ENCODE measurements at places on chromosomes 12 and 14. TPM values are rescaled to one million over a fixed set of nuclear protein-coding genes. Genes with fewer than 3 reads are reported as not detected.

GRCh38 chr12:78120866-78121560 lies 290.3 kb downstream of the NAV3 start:
- DNase-seq, result no peak

GRCh38 chr12:2035431-2036055 lies 17.2 kb upstream of the CACNA1C start:
- no peak for DNase-seq

The CCDC88C gene
- total RNA-seq, result 14.3 TPM

DNA sequence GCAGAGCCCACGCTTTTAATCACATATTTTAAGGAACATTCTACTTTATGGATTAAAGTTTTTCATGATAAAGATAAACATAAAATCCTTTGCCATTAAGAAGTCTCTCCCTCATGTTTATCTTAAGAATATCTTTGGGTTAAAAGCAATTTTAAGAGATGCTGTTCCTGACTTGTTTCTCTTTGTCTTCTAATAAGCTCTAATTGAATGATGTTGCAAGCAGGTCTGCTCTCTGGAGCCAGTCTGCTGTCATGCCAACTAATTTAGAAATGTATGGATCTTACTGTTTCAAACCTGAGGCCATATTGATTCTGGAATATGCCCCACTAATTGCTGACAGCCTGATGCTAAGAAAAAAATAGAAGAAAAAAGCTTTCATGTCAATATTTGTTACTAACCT lies 173.6 kb downstream of the TTC8 start:
- DNase-seq, result no peak

- peak; percentile 29 for DNase-seq
Observed at GRCh38 chr14:69685716-69686115, 74.3 kb downstream of the SUSD6 start.

GRCh38 chr14:66074537-66074936 lies 411.6 kb upstream of the CCDC196 start:
- DNase-seq, result no peak

DNA sequence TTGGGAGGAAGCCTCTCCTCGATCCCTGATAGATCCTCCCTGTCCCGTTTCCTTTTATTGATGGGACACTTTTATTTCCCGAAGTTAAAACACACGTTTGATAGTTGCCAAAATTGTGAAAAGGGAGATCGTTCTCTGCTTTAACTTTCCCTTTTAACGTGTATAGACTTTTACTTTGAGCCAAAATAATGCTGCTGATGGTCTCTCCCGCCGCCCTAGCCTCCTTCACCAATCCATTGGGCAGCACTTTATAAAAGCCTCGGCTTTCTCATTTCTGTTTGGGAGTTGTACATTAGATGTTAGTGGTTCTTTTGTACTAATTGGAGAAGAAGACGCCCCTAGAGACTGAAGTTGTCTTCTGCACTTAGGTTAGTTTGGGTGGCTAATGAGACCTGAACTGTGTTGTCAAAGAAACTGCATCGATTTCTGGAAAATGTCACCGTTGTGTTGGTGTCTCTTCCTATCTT lies 1.4 kb downstream of the TMTC2 start:
- no peak for DNase-seq

GRCh38 chr14:24795406-24795805 lies 161.4 kb upstream of the GZMB start:
- DNase-seq, result no peak

- no peak for DNase-seq
Observed at GRCh38 chr12:16530268-16530850, 75.6 kb downstream of the LMO3 start.

GRCh38 chr12:114168061-114168460 lies 201.9 kb upstream of the RBM19 start:
- DNase-seq, result no peak

DNA sequence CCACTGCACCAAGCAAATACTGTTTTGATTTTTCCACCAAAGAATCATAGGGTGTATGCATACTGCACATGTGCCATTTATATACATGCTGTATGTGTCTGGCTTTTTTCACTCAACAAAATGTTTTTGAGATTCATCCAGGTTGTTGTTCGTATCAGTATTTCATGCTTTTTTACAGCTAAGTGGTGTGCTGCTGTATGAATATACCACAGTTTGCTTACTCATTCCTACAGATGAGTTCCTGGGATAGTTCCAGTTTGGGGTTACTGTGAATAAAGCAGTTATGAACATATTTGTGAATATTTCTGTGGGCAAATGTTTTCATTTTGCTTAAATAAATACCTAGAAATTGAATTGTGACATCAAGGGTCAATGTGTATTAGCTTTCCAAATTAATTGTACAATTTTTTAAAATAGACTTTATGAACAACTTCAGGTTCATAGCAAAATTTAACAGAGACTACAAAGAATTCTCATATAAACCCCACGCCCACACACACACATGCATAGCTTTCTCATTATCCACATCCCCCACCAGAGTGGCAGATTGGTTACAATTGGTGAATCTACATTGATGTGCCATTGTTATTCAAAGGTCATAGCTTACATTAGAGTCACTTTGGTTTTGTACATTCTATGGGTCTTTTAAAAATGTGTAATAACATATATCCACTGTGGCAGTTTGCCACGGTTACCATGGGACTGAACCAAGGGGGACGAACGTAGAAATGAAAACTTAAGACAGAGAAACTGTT lies 6.9 kb upstream of the KRT6A start:
- no peak for DNase-seq

DNA sequence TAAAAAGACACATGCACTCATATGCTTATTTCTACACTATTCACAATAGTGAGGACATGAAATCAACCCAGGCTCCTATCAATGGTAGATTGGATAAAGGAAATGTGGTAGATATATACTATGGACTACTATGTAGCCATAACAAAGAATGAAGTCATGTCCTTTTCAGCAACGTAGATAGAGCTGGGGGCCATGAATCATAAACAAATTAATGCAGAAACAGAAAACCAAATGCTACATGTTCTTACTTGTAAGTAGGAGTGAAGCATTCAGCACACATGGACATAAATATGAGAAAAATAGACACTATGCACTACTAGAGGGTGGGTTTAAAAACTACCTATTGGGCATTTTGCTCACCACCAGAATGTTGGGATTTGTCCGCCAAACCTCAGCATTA lies 278.0 kb upstream of the MIS18BP1 start:
- DNase-seq, result no peak

The C1QL4 gene
- 0.16 TPM for total RNA-seq

The OR6C74 gene
- not detected for total RNA-seq

- no peak for DNase-seq
Observed at GRCh38 chr14:54600717-54601109, 33.8 kb downstream of the SAMD4A start.

- no peak for DNase-seq
Observed at GRCh38 chr14:104516906-104517305, 62.7 kb upstream of the C14orf180 start.

The NANOG gene
- not detected for total RNA-seq

- no peak for DNase-seq
Observed at GRCh38 chr12:50354908-50355307, 41.5 kb downstream of the FAM186A start.

- DNase-seq, result no peak
Observed at GRCh38 chr14:72261068-72261467, 328.8 kb downstream of the RGS6 start.

The SIRT4 gene
- 4.5 TPM for total RNA-seq

DNA sequence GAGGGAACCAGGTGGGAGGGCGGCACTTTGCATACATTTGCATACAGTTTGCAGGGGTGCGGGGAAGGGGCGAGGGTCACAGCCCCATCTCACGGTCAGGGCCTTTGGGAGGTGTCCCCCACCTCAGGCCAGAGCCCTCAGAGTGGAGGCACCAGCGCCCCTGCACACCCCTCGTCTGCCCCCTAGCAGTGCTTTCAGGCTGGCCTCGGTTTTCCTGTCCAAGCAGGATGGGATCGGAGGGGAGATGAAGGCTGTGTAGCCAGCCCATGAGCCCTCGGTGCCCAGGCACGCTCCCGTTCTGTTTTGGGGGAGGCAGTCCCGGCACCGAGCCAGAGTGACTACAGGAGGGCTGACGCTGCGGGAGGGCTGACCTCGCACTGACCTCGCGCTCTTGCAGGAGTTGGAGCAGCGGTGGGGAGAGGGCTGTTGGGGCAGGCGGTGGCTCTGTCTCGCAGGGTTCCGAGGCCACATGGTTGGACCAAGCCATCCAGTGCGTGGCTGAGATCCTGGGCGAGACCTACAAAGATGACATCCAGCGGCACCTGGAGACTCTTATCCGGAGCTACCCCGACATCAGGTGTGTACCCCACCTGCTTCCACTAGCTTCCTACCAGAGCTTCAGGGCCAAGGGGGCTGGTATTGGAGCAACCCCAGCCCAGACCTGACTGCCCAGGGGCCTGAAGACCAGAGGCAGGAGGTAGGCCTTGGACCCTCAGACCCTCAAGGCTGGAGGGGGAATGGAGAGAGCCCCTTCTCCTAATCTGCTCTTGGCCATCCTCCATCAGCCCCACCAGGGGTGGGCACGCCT lies 13.6 kb downstream of the EXOC3L4 start:
- DNase-seq, result no peak

The CYP46A1 gene
- total RNA-seq, result 2.3 TPM

- no peak for DNase-seq
Observed at GRCh38 chr14:58048219-58048618, 103.8 kb downstream of the ARMH4 start.

DNA sequence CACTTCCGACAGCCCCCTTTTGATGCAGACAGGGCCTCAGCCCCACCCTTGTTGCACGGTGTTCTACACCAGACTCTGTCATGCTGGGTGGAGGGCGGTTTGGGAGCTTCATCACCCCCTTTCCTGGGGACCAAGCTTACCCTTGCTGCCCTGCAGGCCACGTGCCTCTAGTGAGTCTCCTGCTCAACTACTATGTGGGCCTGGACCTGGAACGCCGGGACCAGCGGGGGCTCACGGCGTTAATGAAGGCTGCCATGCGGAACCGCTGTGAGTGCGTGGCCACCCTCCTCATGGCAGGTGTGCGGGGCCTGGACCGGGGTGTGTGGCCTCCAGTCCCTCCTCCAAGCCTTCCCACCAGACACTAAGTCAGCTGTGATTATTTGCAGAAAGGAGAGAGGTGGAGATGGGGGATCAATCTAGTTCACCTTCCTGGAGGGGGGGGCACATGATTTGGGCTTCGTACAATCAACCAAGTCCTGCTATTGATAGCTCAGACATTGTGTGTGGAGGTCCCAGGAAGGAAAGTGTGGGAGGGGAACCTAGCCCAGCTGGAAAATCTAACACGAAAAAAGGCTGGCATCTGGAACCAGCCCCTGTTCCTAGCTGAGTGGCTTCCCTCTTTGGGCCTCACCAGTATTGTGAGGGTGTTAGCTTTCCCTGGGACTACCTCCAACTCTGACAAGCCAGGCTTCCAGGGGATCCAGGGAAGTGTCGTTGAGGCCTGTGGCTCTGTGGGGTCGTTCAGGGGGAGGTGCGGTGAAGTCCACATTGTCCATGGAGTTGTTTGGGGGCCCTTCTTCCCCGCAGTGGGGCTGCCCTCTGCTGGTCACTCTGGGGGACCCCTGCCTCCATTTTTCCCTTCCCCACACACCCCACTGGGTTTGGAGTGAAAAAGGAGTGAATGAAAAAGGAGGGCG lies 1.6 kb downstream of the ANKRD33 start:
- no peak for DNase-seq

The TIMELESS gene
- 10.9 TPM for total RNA-seq

DNA sequence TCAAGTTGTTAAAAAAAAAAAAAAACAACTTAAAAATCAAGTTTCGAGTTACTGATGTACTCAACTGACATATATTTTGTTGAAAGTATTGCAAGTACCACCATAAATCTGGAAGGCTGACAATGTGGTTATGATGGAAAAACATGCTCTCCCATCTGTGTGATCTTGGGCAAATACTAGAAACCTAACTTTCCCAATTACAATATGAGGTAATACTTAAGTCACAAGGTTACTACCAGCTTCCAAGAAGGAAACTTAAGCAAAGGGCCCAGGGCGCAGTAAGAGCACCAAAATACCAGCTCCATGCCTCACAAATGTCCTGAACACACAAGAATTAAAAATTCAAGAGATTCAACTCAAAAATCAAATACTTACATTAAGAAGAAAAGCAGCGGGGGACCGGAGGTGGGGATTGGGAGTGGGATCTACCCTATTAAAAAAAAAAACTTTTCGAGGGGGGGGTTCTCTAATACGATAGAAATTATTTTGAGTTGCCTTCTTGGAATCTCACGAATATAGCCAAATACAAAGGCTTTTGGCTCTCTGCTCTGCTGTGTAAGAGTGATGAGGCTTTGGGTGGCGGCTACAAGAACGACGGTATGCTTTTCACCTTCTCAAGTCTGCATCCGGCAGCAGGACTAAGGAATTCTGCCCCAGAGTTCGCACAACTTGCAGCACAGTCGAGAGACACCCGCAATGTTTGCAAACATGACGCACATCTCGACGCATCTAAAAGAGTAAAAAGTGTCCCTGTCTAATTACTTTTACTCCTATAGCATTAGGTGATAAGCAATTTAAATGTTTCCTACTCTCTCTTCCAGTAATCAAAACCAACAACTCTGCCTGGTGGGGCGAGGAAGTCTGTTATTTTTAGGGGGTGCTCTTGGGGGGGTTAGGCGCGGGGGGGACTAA lies 1.1 kb downstream of the SAV1 start:
- DNase-seq, result no peak

DNA sequence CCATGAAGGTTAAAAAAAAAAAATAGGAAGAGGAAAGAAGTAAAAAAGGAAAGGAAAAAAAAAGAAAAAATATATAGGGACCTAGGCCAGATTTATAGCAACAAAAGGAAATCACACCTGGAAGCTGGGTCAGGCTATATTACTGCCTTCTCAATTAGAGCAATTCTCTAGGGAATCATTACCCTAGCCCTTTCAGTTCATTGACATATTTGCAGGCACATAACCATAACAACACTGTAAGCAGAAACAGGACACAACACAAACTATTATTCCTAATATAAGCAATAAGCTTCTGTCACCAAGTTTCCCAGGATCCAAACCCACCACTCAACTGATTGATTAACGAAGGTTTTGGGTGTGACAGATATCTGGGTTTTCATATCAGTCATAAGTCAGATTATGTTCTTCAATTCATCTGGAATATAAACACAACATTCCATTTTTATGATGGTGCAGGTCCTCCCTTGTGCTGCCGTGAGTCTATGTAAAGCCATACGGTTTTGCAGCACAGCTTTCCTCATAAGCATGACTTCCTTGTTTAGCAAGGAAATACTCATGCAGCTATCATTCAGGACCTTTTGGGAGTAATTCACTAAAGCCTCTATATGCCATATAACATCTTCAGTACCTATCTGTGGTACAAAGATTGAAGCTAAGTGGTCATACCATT lies 4.2 kb downstream of the PCNX4 start:
- DNase-seq, result no peak

DNA sequence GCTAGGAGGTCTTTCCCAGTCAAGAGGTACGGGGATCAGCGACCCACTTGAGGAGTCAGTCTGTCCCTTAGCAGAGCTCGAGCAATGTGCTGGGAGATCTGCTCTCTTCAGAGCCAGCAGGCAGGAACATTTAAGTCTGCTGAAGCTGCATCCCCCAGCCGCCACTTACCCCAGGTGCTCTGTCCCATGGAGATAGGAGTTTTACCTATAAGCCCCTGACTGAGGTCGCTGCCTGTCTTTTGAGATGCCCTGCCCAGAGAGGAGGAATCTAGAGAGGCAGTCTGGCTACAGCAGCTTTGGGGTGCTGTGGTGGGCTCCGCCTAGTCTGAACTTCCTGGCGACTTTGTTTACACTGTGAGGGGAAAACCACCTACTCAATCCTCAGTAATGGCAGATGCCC lies 874.9 kb upstream of the FLRT2 start:
- no peak for DNase-seq

The RNF212B gene
- not detected for total RNA-seq

The RNF41 gene
- 78.1 TPM for total RNA-seq
